Activated CD8-positive, alpha-beta memory T cell treated with anti-CD3 and anti-CD28 coated beads, Interleukin-2, amount 10 ng/mL, durations not matched to agents 7 days and 5 days (primary cell): ENCODE measurements at places on chromosomes 2 and 18.
A peak's percentile ranks its signal among the peaks of the same experiment; 100 is the strongest.

GRCh38 chr2:112787729-112788393, 3.6 kb upstream of the IL1A start:
- no peak for DNase-seq

- no peak for DNase-seq
Measured at GRCh38 chr2:33636001-33636400, 36.9 kb upstream of the FAM98A start.

GRCh38 chr18:36041146-36041545, 26.2 kb downstream of the RPRD1A start:
- DNase-seq: no peak

GRCh38 chr2:236380051-236380612, 115.9 kb upstream of the ASB18 start:
- DNase-seq: no peak

GRCh38 chr18:54129448-54130067, 94.9 kb downstream of the MBD2 start:
- peak; percentile 76 for DNase-seq

GRCh38 chr2:195443926-195444325, 213.1 kb upstream of the SLC39A10 start:
- no peak for DNase-seq

GRCh38 chr2:7060156-7060555, 142.9 kb downstream of the RNF144A start:
- no peak for DNase-seq

- no peak for DNase-seq
Measured at GRCh38 chr2:197071213-197071612, 144.7 kb upstream of the PGAP1 start.

DNA sequence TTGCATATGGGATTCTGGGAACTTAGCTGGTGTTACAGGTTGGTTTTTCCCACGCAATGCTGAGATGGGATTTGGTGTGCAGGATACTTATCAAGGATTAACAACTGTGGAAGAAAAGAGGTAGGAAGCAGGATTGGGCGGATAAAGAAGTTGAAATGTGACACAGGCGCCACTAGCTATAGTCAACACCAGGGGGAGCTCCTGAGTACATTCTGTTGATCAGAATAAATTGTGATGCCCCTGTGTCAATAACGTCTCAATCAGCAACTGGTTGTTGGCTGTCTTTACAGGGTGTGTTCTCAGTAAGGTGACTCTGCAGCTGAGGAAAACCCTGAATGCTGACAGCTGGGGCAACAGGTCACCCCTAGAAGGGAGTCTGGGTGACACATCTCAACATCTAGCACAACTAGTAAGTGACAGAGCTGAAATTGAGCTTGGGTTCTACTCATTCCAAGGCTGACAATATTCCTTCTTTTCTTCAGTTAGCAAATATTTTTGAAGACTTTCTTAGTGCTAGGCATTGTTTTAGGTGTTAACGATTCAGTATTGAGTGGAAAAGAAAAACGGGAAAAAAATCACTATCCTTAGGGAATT, 143.0 kb downstream of the ARL6IP6 start:
- DNase-seq: no peak

- no peak for DNase-seq
Measured at GRCh38 chr2:148967056-148967455, 71.4 kb upstream of the LYPD6B start.

- no peak for DNase-seq
Measured at GRCh38 chr2:153787612-153788011, 84.1 kb upstream of the GALNT13 start.

DNA sequence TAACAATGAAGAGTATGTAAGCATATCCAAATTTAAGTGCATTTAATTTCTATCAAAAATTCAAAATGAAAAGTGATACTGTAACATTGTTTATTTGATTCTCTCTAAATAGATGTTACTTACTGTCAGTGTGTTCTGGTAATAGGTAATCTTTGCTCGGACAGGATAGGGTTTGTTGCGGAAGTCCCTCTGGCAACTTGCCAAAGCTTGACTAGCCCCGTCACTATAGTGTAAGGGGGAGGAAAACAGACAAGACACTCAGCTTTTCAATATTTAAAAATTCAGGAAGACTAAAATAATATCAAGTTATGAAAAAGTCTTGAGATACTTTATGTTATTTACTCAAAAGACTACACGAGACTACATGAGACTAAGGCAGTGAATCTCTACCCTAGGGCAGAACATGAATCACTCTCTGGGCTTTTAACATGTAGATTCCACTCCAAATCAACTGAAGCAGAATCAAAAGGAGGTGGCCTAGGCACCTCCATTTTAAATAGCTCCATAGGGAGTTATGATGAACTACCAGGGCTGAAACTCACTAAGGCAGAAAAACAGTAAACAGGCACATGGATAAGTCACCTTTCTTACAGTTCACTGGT, 5.9 kb downstream of the LMAN1 start:
- no peak for DNase-seq

DNA sequence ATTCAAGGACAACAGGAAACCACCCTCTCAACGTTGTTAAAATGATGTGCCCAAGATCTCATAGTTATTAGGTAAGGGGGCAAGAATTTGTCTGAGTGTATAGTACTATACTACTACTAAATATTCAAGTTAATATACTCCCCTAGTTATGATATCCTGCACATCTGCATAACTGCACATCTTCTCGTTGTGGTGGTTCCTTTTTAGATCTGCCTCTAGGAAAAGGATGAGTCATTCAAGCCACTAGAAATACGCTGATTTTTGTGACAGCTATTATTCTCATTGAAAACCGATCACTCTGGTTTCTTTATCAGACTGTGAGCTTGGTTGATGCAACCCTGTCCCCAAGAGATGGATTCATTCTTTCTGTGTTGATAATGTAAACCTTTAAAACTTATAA, 1067.0 kb upstream of the FANCL start:
- no peak for DNase-seq

DNA sequence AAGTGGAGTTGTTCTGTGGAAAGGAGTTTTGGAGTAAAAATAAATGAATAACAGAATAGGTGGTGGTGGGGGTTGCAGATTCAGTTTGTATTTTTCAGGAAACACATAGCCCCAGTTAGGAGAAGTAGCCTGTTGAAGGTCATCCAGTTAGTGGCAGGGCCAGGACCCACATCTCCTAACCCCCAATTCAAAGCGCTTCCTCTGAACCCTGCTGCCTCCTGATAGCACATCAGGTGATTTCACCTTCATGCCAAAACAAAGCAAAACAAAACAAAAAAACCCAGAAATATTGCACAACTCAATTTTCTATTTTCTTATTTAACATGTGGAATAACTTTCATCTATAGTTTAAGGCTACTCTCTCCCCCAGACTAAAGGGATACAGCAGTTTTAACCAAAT, 112.3 kb upstream of the UGP2 start:
- no peak for DNase-seq

DNA sequence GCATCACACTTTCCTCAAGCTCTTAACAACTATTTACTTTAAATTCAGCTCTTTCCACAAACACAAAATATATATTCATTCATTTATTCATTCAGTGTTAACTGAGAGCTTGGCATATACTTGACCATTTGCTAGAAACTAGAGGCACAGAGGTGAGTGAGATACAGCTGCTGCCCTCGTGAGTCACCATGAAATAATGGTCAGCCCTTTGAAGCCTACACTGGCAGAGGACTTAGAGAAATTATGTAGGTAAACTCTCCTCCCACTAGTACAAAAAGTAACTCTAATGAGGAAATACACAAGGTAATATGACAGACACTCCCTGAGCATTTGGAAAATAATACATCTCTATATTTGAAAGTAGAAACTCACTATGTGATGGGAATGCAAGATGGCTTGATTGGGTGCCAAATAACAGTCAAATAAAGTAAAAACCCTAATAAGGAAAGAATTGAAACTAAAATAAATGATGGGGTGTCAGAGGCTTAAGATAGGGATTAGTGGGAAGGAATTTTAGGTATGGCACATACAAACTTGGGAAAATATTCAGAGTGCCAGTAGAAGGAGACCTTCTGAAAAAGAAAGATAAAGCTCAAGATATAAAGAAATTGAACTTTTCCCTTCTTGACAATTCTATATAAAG, 61.1 kb downstream of the ANTXR1 start:
- no peak for DNase-seq

DNA sequence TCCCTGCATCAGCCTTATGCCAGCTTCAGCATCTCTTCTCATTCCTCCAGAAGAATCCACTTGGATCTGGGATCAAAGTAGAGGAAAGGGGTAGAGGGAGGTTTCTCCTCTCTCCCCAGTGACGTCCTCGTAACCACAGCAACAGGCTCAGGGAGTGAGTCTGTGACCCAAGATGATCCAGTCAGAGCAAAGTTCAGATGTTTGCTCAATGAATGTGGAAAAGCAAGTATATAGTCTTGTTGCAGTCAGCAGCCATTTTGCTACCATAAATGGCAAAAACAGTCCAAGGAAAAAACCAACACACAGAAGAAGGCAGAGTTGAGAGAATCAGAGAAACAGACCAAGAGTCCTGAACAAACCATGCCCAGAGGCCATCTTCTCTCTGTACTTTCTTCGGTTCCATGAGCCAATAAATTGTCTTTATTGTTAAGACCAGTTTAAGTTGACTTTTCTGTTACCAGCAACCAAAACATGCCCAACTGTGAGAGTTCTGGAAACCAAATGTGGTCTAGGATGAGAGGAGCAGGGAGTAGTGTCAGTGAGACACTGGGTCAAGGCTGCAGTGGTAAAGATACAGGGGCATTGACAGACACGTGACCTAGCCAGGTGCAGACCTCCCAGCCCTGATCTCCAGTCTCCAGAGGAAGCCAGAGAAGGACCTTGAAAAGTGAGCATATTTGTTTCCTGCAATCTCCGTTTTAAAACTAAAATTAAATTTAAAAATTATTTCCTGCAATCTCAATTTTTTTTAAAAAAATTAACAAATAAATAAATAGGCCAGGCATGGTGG, 3.2 kb upstream of the CXCR1 start:
- no peak for DNase-seq

- no peak for DNase-seq
Measured at GRCh38 chr2:144832048-144832447, 312.1 kb upstream of the ZEB2 start.

DNA sequence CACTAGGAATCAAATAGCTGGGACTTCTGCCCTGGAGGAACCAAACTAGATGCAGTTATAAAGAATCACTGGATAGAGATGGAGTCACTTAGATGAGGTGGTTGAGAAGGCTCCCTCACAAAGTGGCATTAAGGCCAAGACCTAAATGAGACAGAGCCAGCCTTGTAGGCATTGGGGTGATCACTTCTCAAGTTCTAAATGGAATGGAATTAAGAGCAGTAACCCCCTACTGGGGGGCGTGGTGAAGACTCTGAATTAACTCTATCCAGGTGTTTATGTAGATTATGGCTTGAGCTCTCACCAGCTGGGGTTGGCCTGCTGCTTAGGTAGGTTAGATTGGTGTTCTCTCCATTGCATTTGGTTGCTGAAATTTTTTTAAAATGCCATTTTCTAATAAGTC, 71.3 kb downstream of the TTC27 start:
- no peak for DNase-seq

- DNase-seq: no peak
Measured at GRCh38 chr2:107669335-107669734, 157.4 kb upstream of the RGPD4 start.

DNA sequence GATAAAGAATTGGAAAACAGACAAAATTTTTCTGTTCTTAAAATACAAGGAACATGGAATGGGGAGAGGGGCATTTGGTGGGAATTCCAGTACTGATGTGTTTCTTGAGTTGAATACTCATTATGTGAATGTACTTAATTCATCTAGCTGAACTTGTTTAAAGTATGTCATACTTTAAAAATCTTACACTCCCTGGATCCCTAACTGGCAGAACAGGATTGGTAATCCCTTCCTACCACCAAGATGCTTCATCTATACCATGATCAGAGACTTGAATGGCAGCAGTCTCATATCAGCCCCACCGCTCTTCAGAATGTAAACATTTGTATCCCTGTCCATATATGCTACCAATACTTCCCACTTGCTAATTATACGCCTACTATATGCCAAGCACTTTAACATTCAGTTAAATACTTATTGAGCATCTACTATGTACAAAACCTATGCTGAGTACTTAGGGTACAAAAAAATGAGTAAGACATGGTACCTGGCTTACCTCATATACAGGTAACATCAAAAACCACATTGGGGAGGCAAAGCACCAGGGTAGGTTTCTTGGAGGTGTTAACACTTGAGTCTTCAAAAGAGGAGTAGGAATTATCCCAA, 5.3 kb downstream of the MEMO1 start:
- no peak for DNase-seq

DNA sequence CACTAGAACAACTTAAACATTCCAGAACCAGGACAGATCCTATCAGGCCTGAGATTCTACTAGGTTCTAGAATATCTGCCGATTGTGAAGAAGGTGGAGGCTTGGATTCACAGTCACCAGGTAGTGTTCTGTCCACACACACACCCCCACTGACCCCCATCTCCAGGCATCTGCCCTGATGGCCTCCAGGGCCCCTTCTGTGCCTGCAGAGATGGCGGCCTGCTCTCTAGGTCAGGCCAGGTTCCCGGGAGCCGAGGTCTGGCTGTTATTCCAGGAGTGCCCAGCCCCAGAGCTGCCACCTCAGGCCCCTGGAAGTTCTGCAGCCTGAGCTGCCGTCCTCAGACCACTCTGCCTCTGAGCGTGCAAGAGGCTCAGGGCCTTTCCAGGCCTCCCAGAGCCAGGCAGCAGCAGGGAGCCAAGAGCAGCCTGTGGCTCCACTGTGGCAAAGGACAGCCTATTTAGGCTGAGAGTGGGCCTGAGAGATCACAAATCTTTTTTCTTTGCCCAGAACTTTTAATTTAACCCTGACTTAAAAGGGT, 96.2 kb upstream of the ASAP2 start:
- no peak for DNase-seq
